ENCODE measurements at places on chromosomes 4 and X.

DNA sequence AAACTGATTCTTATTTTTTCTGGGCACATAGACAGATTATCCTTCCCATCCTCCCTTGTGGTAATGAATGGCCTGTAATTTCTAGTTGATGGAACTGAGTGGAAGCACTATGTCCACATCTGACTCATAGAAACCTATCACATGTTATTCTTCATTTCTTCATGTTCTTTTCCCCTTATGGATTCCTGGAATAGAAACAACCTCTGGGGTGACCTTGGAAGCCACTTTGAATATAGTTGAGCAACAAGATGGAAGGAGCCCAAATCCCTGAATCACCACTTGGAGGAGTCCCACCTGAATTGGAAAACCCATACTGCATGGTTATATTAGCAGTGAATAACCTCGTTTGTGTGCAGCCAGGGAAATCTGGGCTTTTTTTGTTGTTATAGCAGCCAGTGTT lies 137.8 kb downstream of the MID1IP1 start:
- DNase-seq: no peak

GRCh38 chr4:26029568-26030131 lies 115.6 kb downstream of the SMIM20 start:
- no peak for DNase-seq

DNA sequence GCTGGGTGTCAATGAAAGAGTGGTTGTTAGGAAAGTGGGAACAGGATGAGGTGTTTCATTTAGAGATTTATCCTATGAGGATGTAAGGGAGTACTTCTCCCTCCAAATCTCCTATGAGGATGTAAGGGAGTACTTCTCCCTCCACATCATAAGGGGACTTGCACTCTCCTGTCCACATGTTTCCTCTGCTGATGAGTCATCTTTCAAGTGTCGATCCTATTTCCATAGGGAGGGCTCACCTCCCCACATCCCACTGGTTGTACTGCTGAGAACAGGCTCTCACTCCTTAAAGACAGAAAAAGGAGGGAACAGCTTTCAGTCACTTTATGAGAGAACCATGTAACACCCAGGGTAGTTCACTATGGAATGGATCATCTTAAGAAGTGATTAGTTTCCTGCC lies 65.0 kb downstream of the INPP4B start:
- DNase-seq: no peak

- DNase-seq: no peak
Observed at GRCh38 chrX:69100478-69100877, 64.8 kb downstream of the PJA1 start.

- DNase-seq: no peak
Observed at GRCh38 chr4:4316150-4316495, 26.1 kb downstream of the ZBTB49 start.

- DNase-seq: no peak
Observed at GRCh38 chrX:119775517-119776238, 15.8 kb downstream of the RPL39 start.

GRCh38 chrX:135557344-135557743 lies 36.9 kb downstream of the INTS6L start:
- no peak for DNase-seq

DNA sequence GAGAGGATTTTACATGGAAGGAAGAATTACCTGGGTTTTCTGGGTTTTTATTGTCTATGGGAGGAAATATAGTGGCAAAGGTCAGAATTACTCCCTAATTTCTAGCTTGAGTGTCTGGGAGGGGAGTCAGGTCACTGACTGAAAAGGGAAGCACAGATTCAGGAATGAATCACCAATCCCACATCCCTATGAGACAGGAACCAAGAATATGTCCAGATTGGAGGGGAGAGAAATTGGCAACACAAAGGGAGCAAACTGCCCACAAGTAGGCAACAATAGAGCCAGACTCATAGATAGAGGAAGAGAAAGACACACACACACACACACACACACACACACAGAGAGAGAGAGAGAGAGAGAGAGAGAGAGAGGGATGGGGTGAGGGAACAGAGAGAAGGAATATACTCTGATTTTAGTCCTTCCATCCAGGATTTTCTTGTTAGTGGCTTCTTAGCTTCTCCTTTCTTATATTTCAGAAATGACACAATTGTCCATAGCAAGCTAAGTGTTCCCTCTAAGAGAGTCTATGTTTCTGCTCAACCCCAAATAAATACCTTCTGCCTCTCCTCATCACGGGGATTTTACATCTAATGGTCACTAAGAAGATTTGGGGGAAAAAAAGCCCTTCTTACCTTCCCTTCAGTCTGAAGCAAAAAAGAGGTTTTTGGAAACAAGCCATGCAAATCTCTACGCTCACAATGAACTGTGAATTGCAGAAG lies 12.0 kb downstream of the P2RY10 start:
- DNase-seq: no peak

- no peak for DNase-seq
Observed at GRCh38 chr4:165367040-165367439, 11.8 kb upstream of the CPE start.

DNA sequence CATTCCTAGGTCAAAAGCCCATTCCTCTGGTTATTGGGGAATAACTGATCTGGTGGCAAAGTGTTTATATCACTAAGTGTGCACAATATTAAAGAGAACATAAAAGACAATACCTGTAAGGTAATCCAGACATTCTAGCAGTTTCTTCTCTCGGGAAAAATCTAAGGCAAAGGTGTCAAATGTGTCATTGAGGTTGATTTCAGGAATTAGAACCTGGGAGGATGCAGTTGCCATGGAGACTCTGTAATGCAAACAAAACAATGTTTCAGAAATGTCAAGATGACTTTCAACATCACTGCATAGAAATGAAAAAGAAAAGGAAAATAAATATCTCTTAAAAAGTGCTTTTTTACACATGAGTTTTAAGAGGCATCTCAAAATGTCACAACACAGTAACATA lies 145.9 kb downstream of the MID1 start:
- no peak for DNase-seq

Data from SHP77 (cell line).